ENCODE measurements at places on chromosomes 6 and 20.
A peak's percentile ranks its signal among the peaks of the same experiment; 100 is the strongest.

GRCh38 chr6:46201702-46202101 lies 30.9 kb upstream of the ENPP5 start:
- DNase-seq, result no peak

GRCh38 chr6:141874930-141875602 lies 257.7 kb upstream of the GJE1 start:
- DNase-seq, result no peak

- DNase-seq, result no peak
Observed at GRCh38 chr6:144268794-144269349, 16.3 kb upstream of the UTRN start.

- DNase-seq, result no peak
Observed at GRCh38 chr6:137792160-137793033, 74.7 kb upstream of the TNFAIP3 start.

DNA sequence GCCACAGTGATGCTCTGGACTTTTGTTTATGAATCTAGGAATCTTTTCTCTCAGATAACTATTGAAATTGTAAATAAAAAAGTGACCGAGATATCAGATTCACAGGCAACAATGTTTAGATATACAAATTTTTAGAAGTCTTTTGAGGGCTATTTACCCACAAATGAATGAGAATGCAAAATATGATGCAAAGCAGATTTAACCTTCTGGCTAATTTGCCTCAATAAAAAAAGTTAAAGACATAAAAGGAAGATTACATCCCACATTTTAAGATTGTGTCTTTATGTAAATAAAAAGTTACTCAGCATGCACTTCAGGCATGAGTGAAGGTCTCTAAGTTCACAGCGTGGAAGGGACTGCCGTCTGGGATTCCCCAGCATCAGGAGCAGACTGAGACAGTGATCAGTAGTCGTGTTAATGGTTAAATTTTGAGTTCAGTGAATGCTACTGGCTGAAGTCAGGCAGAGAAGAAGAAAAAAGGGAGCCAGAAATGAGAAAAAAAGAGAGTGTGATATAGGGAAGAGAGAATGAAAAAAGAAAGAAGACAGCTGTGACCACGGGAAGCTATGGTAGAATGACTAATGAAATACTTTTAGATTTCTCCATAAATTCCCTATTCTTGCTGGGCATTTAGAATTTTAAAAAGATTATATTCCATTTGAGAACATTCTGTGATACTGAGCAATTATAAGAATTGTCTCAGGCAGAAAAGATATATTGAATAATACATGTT lies 93.6 kb downstream of the MYB start:
- DNase-seq, result no peak

- no peak for DNase-seq
Observed at GRCh38 chr6:27451660-27452390, 21.1 kb downstream of the ZNF184 start.

- no peak for DNase-seq
Observed at GRCh38 chr20:16393836-16394235, 179.4 kb downstream of the KIF16B start.

GRCh38 chr20:9407805-9408421 lies 106.5 kb upstream of the LAMP5 start:
- peak; percentile 75 for DNase-seq

DNA sequence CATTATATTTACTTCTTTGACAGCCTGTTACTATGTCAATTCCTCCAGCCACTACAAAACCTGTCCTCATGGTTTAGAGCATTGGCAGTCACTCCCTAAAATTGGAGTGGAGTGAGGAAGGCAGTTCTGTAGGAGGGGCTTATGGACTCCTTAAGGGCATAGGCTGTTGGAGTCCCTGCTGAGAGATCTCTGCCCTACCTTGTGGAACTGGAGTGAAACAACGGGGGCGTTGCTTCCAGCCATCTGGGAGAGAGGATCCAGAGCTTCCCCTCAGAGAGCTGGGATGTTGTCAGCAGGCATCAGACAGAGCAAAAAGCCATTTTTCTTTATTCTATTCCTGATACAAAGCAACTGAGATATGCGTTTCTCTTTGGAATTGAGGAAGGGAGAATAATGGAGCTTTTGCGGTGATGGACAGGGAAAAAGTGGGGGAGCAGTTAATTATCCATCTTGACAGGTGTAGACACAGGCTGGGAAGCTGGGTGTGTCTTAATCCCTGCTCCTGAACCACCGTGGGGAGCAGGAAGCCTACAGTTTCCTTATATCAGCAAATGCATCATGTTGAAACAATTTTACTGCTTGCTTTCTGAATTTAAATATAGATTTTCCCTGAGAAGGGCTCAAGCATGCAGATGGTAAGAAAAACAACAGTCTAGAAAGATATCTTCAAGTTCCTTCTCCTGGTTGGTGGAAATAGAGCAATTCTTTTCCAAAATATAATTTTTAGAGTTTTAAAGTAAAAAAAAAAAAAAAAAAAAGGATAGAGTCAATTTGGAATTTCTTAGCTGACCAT lies 402.5 kb downstream of the PLCB1 start:
- no peak for DNase-seq

DNA sequence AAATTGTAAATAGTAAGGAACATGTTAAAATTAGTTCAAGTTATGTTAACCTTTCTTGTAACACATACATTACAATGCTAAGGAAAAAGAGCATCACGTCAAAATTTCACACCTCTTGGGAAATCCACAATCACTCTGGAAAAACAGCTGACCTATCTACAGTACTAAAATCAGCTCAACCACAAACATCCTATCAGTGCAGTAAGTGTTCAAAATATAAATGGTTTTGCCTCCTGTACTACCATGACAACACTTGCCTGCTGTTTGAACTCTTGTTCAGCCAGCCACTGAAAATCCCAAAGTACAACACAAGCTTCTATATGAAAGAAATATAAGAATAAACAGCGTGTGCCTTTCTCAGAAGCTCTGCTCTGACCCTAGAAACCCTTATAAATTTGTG lies 83.5 kb upstream of the PLN start:
- no peak for DNase-seq

- no peak for DNase-seq
Observed at GRCh38 chr20:14386726-14387125, 49.3 kb upstream of the FLRT3 start.

DNA sequence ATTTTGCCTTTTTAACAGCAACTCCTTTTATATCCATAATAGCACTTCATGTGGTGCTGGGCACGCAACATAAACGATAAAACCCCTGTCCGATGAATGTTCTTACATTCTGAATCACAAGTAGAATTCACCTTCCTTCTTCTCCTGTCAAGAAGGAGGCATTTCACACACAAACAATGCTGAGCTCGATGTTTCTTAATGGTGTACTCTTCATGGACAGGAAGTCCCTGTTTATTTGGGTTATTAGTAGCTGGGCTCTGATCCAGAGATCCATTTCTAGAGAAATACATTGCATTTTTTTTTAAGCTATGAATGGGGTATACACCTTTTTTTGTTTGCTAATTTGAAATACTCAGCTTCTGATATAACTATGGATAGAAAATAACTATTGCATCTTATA lies 82.4 kb downstream of the PPP1R3G start:
- DNase-seq, result no peak
